ENCODE measurements at places on chromosomes 6 and 20. TPM values are rescaled to one million over a fixed set of nuclear protein-coding genes. Genes with fewer than 3 reads are reported as not detected.

DNA sequence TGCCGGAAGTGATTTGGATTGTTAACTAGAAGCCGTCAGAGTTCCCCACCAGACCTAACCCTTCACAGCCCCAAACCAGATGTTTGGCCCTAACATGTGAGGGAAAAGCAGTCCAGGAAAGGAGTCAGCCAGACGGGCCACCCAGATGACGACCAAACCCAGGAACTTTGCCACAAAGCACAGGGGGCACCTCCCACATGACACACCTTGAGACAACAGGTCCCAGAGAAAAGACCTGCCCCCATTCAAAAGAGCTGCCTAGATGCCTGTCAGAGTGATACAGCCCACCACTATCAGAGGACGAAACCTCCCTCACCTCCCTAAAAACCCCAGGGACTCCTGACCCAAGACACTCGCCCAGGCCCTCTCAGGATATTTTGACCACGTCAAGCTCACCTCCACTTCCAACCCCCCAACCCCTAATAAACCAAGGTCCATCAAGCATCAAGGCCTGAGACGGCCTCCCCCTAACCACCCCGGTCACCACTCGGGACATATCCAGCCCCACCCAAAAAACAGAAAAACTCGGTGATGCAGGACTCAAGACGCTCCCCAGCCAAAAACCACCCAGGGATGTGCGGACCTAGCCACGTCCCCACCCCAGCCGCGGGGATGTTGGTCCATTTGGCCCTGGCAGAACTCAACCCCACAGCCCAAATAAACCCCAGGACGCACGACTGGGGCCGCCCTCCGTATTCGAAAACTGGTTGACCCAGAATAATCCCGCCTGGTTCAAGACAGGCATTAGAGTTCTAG, 662 bp downstream of the ZNF343 start:
- peak; percentile 8 for DNase-seq

Gene TDRD6
- polyA plus RNA-seq: 0.76 TPM

DNA sequence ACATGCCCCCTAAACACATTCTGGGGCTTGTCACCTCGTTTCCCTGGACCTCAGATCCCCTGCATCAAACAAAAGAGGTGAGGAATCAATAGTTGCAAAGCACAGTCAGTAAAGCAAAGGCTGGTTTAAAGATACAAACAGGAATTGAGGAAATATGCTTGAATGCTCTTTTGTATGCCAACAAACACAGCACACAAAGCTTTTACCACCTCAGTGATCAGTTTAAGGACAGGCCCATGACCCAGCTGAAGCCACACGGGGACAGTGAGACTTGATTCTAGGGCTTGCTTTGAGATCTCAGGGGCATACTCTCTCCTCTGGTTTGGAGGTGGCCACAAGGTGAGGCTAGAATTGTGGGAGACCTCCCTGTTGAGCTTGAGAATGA, 182.9 kb upstream of the CST7 start:
- DNase-seq: no peak

Gene STXBP5
- 10.7 TPM for polyA plus RNA-seq

DNA sequence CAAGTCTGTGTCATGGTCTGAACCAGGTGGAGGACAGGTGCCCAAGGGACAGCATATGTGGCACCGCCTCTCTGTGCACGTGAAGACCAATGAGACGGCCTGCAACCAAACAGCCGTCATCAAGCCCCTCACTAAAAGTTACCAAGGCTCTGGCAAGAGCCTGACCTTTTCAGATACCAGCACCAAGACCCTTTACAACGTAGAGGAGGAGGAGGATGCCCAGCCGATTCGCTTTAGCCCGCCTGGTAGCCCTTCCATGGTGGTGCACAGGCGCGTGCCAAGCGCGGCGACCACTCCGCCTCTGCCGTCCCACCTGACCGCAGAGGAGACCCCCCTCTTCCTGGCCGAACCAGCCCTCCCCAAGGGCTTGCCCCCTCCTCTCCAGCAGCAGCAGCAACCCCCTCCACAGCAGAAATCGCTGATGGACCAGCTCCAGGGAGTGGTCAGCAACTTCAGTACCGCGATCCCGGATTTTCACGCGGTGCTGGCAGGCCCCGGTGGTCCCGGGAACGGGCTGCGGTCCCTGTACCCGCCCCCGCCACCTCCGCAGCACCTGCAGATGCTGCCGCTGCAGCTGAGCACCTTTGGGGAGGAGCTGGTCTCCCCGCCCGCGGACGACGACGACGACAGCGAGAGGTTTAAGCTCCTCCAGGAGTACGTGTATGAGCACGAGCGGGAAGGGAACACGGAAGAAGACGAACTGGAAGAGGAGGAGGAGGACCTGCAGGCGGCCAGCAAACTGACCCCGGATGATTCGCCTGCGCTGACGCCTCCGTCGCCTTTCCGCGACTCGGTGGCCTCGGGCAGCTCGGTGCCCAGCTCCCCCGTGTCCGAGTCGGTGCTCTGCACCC, 109.5 kb upstream of the RAB32 start:
- peak; percentile 45 for DNase-seq

- DNase-seq: no peak
These were observed 75.2 kb downstream of the PRL start for GRCh38 chr6:22221630-22222029.

DNA sequence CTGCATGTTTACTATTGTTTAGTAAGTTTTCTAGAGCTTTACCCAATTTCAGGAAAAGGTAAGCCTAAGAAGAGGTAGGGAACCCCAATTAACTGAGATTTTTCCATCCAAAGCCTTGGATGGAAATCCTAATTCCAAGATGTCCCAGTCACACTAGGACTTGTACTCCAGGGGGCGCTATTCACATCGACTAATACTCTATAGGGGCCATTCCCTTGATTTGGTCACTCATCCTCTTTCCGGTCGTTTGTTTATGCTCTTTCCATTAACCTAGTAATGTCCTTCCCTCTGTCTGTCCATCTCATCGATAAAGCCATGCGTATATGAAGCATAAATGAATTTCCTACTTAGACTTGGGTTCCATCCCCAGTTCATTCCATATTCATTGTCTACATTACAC, 80.8 kb upstream of the FUCA2 start:
- no peak for DNase-seq

- no peak for DNase-seq
These were observed 30.1 kb downstream of the PCMT1 start for GRCh38 chr6:149779644-149779963.

Gene HLA-DRB1
- 20.5 TPM for polyA plus RNA-seq

DNA sequence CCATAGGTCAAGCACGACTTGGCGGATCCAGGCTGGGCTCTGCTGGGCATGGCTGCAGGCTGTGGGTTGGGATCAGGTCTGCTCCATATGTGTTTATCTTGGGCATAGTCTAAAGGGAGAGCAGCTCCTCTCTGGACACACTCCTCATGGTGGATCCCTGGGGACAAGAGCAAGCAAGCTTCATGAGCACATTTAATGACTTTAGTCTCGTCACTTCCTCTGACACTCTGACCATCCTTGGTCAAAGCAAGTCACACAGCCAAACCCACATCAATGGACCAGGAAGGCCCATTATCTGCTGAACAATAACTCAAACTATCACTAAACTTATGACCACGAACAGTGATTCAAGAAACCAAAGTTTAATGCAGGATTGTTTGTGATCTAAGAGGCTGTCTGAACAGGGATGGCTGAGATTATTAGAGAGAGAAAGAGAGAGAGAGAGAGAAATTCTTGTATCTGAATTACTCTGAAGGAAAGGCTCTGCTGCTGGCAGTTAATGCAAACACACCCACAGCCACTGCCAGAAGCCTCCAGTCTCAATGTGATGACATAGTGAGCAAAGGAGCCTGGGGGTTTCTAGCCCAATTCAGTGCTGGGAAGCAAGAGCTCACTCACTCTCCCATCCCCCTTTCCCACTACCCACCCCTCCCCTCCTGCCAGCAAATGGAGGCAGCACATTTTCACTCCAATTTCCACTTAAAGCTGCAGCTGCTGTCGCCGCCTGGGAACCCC, 490.2 kb upstream of the SULF2 start:
- DNase-seq: peak; percentile 51

DNA sequence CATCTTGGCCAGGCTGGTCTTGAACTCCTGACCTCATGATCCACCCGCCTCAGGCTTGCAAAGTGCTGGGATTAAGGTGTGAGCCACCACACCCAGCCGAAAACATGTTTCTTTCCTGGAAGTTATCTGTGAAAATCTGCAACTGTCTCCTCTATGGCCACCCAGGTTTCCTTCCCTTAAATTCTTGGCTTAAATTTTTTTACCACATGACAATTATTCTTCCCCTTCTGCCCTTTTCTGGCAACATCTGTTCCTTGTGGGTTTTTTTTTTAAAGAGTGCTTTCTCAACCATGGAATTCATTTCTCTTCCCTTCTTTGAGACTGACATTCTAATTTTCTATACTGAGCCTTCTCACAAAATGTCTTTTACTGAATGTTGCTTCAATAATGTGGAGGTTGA, 59.6 kb downstream of the DOK5 start:
- no peak for DNase-seq

- peak; percentile 26 for DNase-seq
These were observed 4.3 kb downstream of the MTCL3 start for GRCh38 chr6:127514773-127515227.

Gene SPEF1
- polyA plus RNA-seq: not detected

Gene MOG
- polyA plus RNA-seq: not detected

- DNase-seq: no peak
These were observed 112.2 kb upstream of the PREP start for GRCh38 chr6:105515054-105515453.

- DNase-seq: no peak
These were observed 32.5 kb upstream of the MAS1 start for GRCh38 chr6:159858259-159858658.

GRCh38 chr20:9576695-9577094, 62.3 kb downstream of the LAMP5 start:
- no peak for DNase-seq

DNA sequence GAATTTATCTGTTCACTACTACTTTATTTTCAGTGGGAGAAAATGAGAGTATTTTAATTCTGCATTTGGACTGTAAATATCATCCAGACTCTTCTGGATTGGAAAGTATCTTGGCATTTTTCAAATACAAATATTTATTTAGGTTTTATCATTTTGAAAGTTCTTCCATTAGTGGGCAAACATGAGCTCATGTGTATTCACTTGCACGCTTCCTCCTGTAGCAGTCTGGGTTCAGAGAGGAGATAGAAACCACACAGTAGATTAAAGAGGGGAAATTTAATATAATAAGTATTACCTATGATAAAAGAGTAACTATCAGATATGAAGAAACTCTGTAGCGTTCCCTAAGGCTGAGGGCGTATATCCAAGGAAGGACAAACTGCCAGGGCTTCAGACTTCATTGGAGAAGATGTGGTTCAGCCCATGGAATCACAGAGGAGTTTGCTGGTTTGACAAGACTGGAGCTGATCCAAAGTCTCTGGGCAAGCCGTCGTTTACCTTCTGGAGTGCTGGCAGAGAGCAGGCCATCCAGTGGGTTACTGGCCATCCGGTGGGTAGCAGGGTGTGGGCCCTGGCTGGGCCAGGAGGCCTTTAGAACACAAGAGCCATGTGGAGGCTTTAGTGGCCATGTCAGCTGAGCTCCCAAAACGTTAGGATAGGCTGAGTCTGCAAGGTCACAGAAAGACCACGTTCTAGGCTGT, 44.3 kb downstream of the KCNS1 start:
- DNase-seq: no peak

- DNase-seq: no peak
These were observed 227.3 kb downstream of the ERMARD start for GRCh38 chr6:169978615-169979161.

Gene RBM24
- 380 TPM for polyA plus RNA-seq

- DNase-seq: no peak
These were observed 1.1 kb downstream of the SLC22A23 start for GRCh38 chr6:3455569-3456394.

All from hindlimb muscle (tissue), 1 donor.